Testis (tissue), 5 donors: ENCODE measurements at places on chromosomes 7 and 10. TPM values are rescaled to one million over a fixed set of nuclear protein-coding genes. Genes with fewer than 3 reads are reported as not detected.

DNA sequence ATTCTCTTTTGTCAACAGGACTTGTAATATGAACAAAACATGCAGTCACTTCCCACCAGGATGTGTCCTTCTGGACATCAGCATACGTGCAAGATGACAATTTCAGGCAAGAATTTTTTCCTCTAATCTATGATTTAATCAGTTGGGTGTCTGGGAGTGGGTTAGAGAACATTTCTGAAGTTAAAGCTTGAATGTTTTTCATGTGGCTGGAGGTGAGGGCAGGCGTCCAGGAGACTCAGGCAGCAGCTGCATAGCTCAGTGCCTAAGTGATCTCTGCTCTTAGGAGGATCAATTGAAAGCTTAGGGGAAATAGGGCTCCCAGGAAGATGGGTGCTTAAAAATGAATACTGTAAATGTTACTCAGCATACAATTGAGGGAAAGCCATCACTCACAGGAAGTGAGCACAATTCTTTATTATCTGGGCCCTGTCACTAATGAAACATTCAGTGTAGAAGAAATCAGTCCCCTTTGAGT, 457.6 kb upstream of the KLF6 start:
- peak; percentile 50 for DNase-seq

DNA sequence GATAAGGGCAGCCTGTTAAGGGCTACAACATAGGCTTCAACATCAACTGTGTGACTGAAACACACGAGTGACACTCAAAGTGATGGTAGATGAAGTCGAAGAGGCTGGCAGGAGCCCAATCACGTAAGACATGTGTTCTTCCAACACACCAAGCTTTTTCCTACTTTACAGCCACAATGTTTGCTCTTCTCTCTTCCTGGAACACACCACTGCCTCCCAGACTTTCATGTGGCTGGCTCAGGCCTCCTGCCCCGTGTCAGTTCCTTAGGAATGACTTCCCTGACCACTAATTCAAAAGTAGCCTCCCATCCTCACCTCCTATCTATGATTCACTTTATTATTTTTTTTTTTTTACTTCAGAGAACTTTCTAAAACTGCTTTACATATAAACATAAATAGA, 209.2 kb downstream of the GPAM start:
- DNase-seq: no peak

- DNase-seq: no peak
These were observed 97.6 kb downstream of the TCERG1L start for GRCh38 chr10:131213741-131214505.

DNA sequence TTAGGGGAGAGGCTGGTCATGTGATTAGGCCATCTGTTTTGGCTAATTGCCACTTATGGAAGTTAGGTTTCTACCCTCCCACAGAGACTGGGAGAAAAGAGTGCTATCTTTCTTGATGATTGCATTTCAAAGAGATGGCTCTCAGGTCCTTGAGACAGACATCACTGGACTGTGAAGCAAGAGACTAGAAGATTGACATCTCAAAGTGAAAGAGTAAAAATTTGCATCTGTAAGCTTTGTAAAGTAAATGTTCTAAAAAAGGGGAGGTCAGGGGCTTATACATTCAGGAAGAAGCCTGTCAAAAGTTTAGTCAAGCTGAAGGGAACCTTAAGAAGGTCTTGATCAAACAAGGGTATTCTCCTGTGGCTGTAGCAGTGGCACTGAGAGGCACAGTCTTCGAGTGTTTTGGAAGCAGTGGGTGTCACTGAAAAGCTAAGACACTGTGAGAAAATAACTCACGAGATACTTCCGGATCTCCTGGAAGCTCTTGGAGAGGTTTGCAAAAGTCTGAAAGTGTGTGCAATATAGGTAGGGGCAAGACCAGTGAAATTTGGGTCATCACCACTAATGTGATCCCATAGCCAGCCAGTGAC, 342.1 kb downstream of the PHF14 start:
- DNase-seq: no peak

The FGFR2 gene
- total RNA-seq: 28.9 TPM

The EBLN1 gene
- total RNA-seq: 1.4 TPM

The FZD8 gene
- total RNA-seq: 13.0 TPM

DNA sequence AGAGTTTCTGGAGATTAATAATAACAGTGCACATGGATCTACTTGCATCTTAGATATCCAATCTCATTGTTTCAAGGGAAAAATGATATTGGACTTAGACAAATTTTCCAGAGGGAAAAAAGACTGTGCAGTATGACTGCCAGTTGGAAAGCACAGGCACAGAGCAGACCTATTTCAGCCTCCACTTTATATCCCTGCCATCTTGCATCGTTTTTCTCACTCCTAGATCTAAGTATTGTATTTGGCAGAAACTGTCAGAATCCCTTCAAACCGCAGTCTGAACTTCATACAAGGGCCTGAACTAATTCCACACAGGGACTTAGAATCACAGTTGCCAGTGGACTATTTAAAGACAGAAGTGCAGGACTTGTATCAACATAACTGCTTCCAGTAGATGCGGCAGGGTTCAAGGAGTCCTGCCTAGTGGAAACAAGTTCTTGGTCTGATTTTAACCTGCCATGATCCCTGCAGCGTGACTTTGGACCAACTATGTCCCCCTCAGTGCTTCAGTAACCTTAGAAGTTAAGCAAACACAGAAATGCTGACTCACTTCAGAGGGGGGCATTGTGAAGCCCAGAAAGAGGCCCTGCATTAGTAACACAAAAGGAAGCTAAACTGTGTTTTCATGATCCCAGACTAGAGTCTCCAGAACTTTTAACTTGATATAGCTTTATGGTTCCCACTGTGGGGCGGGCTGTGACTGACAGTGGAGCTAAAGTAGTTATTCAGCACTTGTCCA, 95.7 kb upstream of the PALS2 start:
- no peak for DNase-seq
